ENCODE measurements at places on chromosomes 4 and X. TPM values are rescaled to one million over a fixed set of nuclear protein-coding genes. Genes with fewer than 3 reads are reported as not detected.

MAGEC2 gene
- polyA plus RNA-seq, result 4.9 TPM

TBC1D8B gene
- 0.08 TPM for polyA plus RNA-seq

IRS4 gene
- polyA plus RNA-seq, result not detected

LGI2 gene
- 1.6 TPM for polyA plus RNA-seq

KCNIP4 gene
- 4.0 TPM for polyA plus RNA-seq

TNMD gene
- polyA plus RNA-seq, result not detected

NAP1L2 gene
- polyA plus RNA-seq, result 14.1 TPM

GRCh38 chr4:122195718-122196117, 43.6 kb downstream of the BLTP1 start:
- no peak for DNase-seq

- no peak for DNase-seq
These were observed 323.2 kb upstream of the INTU start for GRCh38 chr4:127309369-127310102.

DNA sequence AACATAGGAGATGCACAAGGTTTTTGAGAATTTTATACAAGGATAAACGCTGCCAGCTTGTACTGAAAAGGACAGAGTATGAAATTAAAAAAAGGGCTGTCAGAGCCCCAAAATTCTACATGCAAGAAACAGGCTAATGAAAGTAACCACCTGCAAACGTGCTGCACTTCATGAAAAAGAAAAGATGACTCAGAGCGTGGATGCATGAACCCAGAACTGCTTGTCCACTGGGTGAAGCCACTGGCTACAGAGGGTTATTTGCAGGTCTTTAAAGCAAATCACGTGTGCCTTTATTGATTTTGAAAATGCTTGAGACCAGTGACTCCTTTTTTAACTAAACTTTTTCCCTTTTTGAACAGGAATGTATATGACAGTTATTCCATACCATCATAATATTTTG, 25.3 kb upstream of the FRMD7 start:
- no peak for DNase-seq

GRCh38 chr4:105357258-105357980, 116.4 kb downstream of the PPA2 start:
- peak; percentile 85 for DNase-seq

GRCh38 chr4:11469650-11470437, 41.1 kb upstream of the HS3ST1 start:
- no peak for DNase-seq

- DNase-seq, result peak; percentile 32
These were observed 77.3 kb downstream of the AFF2 start for GRCh38 chrX:148577741-148578140.

DNA sequence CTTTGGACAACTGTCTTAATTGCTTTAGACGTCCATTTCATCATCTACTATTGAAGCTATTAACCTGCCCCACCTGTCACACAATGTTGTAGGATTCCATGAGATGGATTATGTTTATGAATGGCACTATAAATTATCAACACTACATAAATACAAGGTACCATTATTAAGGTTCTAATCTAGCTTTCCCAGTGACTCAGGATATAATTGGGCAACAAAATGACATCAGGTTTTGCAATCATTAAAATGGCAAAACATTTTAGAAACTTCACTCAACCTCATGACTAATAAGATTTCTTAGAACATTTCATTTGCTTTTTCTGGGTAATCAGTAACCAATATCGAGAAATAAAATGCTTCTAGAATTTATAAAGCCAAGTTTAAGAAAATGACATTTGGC, 9.2 kb downstream of the HOPX start:
- no peak for DNase-seq
